Stimulated activated naive CD4-positive, alpha-beta T cell (primary cell): ENCODE measurements at places on chromosomes 7 and 10.

GRCh38 chr7:74222851-74223710 lies 13.3 kb downstream of the LAT2 start:
- DNase-seq: no peak

DNA sequence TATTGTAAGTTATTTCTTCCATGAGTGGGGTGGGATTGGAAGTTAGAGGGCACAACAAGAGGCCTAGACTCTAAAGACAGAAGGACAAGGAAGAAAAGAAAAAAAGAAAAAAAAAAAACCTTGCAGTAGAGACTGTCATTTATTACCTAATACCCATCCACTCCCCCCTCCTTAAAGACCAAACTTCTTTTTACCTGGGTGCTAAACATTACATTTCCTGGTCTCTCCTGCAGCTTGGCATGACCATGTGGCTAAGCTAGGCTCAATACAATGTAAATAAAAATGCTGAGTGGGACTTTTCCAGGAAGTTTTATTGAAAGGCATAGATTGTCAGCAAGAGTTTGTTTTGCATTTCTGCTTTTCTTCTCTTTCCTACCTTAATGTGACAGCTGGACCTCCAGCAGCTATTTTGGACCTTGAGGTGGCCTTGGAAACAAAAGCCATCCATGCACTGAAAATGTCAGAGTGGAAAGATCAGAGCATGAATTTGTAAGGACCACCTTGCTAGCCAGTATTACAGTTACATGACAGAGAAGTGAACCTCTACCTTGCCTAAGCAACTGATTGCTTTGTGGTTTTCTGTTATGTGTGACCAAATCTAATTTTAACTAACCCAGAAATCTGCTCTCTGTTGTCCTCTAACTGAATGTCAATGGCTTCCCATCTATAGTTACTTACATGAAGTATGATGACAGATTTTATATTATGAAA lies 81.3 kb upstream of the SFMBT2 start:
- no peak for DNase-seq

GRCh38 chr10:44589944-44590449 lies 205.1 kb upstream of the CXCL12 start:
- DNase-seq: no peak

GRCh38 chr10:70461397-70462348 lies 16.9 kb upstream of the PALD1 start:
- DNase-seq: peak; percentile 38

GRCh38 chr7:135774284-135774683 lies 25.7 kb upstream of the FAM180A start:
- no peak for DNase-seq

DNA sequence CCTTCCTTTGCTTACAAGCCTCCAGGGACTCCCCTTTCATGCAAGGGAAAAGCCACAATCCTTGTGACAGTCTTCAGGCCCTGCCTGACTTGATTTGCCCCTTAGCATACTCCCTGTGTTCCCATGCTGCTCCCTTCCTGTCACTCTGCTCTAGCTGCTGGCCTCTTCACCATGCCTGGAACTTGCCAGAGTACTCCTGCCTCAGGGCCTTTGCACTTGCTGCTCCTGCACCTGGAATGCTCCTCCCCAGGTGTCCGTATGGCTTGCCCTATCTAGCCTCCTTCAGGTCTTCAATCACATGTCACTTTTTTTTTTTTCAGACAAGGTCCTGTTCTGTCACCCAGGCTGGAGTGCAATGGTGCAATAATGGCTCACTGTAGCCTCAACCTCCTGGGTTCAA lies 22.8 kb upstream of the GOLGA7B start:
- DNase-seq: no peak

DNA sequence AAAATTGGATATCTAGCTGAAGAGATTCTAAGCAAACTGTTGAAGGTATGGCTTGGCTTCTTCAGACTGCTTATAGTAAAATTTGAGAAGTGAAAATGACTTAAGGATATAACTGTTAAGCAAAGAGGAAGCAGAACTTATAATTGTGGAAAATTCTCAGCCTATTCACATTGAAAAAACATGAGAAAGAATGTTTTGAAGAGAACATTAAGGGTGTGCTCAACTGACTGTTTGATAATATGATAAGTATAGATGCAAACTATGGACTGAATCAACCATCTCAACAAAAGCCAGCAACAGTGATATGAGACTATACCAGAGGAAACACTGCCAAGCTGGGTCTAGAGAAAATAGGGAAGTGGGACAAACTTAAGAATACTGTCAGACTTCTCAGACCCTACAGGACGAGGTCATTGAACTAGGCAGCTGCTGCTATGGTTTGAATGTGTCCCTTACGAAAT lies 133.1 kb upstream of the PPP1R3A start:
- no peak for DNase-seq

GRCh38 chr7:141585592-141586510 lies 34.6 kb downstream of the AGK start:
- no peak for DNase-seq

- DNase-seq: no peak
Measured at GRCh38 chr7:111050875-111051416, 40.0 kb upstream of the LRRN3 start.

- DNase-seq: no peak
Measured at GRCh38 chr10:4654496-4654895, 171.5 kb upstream of the AKR1E2 start.

DNA sequence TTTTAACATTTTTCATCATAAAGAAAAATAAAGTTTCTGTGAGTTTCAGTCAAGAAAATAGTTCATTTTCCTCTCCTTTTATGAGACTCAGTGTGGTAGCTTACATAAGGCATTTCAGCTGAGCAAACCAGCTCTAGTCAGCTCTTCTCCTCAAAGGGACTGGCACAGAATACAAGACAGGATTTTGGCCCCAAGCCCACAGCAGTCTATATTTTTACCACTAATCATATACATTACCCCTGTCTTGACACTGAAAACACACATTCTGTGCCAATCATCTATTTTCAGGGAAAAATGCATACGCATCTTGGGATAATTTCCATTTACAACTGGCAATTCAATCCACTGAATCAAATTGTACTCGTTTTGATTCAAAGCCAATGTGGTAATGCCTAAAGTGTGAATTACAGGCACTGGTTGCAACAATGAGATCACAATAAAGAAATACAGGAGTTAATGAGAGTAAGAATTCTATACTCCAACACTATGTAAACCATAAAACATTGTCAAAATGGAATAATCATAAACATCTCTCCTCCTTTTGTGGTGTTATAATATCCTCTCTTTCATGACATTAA lies 186.4 kb downstream of the CACNA2D1 start:
- no peak for DNase-seq

DNA sequence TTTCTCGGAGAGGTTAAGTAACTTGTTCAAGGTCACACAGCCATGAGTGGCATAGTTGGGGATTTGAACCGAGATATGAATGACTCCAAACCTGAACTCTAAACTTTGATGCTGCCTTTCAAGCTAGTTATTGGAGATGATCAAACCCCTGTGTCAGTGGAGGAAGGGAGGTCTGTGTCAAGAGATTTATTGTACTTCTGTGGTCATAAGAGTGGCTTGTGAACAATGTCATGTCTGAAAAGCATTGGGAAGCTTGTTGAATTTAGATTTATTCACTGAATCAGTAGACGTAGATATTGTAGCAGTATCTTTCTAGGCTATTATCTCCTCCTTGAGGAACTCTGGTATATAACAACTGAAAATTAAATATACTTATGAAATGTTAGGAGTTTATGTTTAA lies 27.3 kb downstream of the SNX10 start:
- DNase-seq: no peak

DNA sequence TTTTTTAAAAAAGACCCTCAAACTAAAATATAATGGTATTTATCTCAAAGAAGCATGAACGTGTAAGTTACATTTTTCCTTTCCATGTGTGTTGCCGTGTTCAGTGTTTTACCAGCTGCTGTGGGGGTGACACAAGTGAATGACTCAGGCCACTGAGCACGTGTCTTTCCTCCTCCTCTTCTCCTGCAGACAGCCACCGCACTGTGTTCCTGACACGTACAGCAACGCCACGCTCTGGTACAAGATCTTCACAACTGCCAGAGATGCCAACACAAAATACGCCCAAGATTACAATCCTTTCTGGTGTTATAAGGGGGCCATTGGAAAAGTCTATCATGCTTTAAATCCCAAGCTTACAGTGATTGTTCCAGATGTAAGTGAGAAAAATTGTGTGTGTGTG lies 29.7 kb downstream of the TMEM248 start:
- no peak for DNase-seq

DNA sequence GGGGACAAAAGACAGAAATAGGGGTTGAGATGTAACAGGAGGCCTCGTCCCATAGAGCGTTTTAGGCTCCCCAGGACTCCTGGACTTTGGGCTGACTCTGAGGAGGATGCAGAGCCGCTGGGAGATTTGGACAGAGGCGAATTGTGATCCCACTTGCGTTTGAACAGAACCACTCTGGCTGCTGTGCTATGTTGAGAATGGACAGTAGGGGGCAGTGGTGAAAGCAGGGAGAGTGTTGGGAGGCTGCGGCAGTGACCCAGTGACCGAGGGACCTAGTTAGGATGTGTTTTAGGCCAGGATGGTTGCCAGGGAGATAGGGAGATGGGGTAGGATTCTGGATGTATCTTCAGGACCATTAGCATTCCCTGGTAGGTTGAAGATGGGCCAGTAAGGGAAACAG lies 271.6 kb downstream of the CCDC3 start:
- DNase-seq: no peak

DNA sequence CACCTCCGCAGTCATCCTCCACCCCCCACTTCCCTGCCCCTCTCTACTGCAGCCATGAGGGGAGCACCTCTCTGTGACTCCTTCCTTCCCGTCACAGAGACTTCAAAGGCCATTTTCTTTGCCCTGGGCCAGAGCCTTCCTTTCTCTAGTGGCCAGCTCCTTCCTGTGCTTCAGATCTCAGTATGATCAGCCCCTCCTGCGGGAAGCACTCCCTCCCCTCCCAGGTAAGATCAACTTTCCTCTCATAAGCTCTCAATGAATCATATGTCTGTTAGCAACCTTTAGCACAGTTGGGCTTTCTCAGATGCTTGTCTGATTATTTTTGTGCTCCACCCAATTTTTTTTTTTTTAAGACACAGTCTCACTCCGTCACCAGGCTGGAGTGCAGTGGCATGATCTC lies 241.0 kb upstream of the PRSS1 start:
- peak; percentile 33 for DNase-seq
